NCI-H187 treated with DMSO at 0.1 percent for 48 hours (cell line): ENCODE measurements at places on chromosomes 7 and 10.

DNA sequence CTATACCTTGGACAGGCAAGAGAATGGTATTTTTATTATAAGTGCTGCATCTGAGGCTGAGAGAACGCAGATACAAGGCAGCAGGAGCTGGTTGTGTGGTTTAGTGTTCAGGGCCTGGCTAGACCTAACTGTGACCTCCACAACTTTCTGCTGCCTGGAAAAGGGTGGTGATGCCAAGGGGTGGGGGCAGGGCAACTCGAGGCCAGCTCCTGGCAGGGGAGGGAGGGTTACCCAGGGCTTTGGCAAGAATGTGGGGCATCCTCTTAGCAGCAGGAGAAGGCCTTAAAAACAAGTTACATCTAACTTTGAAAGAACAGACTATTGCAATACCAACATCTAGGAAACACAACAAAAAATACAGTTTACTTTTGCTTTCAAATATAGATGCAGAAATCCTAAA, 13.0 kb downstream of the MXI1 start:
- DNase-seq = no peak

DNA sequence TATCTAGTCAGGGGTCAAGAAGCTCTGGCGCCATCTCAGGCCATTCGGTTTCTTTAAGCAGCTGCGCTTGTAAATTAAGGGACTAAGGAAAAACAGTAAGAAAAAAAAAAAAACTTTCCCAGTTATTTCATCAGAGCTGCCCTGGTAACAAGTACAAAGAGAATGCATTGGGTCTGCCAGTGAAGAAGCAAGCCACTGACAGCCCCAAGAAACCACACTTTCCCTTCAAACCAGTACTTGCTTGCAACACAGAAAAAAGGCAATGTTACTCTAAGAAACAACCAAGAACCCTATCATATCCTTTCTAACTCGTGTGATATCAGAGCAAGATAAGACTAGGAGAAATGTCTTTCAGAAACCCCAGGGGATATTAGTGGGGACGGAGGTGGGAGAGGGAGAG, 40.6 kb upstream of the AOAH start:
- DNase-seq = no peak

- DNase-seq = no peak
Measured at GRCh38 chr7:142460402-142461117, 202.7 kb upstream of the PRSS58 start.

DNA sequence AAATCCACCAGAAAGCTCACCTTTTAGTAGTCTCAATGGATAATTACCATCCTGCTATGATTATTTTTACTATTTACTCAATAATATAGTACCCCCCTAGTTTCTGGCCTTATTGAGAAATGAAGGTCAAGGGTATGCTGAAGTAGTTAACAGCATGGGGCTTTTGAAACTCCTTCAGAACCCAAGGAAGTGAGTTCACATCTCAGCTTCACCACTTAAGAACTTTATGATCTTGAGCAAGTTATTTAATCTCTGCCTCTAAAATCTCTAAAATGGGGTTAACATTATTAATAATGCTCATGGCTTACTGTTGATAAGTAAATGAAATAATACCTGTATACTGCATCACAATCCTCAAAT, 5.8 kb downstream of the MTPN start:
- DNase-seq = no peak

DNA sequence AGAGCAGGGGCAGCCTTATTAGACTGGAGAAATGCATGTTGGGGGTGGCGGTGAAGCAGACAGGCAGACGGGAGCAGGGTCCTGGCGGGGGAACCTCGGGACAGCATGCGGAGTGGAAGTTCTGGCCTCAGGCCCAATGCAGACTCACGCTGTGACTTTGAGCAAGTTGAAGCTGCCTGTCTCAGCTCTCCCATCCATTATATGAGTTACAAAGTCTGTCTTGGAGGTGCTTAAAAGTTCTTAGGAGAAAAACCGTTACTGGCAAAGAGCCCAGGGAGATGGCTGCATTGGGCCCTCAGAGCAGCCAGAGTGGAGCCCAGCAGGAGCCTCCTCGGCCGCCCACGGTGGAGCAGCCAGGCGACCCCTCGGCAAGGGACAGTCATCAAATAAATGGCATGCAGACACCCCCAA, 509.5 kb downstream of the PLXNA4 start:
- no peak for DNase-seq

DNA sequence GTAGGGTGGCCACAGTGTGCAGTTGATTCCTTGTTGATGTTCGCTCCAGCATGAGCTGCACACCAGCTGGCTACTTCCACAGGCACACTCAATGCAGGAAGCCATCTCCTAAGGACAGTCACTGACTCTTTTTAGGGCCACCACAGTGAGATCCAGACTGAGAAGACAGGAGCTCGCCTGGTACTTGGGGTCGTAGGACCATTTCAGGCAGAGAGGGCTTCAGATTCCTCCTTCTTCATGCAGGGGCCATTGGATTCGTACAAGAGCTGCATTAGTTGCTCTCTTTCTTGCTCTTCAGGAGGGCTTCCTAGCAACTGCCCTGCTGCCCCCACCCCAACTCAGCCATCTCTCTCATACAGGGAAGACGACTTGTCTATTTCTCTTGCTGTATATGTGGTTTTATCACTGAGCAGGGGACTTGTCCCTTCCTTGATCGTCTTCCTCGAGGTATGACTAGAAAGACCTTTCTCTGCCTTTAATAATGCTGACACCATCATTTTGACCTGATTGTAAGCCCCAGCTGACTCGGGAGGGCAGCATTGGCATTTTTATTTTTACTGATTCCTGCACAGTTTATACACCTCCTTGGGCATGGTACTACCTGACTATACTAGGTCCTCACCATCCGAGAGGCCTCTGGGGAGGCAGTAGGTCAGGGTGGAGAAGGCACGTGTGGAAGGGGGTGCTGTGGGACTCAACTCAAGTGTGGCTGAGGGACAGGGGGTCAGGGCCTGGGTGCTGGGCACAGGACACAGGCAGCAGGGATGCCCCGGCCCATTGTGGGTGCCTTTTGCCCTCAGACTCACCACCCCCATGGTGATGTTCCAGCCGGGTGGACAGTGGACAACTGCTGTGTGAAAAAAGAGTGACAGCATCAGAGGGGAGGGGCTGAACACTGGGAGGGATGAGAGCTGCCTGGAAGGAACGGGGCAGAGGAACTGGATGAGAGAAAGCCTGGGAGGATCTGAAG, 136.7 kb upstream of the ZNF746 start:
- DNase-seq = no peak

DNA sequence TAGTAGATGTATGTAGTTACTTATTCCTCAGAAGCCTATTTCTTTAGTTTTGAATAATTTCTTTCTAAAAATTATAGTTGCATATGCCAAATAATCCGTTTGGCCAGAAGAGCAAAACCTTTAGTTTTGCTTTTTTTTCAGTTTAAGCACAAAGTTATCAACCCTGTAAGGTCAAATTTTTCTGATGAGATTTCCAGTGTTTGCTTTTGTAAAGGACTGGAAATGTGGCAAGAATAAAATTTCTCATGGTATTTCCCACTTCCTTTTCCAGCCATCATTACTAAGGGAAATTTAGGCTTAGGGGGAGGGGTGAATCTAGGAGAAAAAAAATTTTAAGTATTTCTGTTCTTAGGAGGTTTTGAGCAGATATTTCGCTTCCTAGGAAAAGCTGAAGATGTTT, 7.6 kb downstream of the CALD1 start:
- DNase-seq = no peak

DNA sequence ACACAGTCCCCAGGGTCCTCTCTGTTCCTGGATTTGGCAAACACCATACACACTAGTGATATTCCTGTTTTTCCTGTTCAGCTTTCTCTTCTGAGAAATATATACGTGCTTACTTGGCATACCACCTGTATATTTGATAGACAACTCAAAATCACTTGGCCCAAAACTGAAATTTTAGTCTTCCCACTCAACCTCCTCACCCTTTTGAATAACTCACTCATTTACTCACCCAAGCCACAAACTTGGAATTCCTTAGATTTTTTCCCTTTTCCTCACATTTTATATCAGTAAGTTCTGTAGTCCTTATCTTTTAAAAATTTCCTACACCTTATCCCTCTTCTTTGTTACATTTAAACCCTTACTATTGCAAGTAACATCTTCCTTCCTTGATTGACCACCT, 143.4 kb downstream of the PPP1R3A start:
- no peak for DNase-seq

GRCh38 chr10:112755446-112756234, 194.4 kb upstream of the TCF7L2 start:
- DNase-seq = no peak

- no peak for DNase-seq
Measured at GRCh38 chr10:89524279-89524678, 11.1 kb downstream of the SLC16A12 start.

- no peak for DNase-seq
Measured at GRCh38 chr7:133550145-133550544, 297.3 kb downstream of the EXOC4 start.

DNA sequence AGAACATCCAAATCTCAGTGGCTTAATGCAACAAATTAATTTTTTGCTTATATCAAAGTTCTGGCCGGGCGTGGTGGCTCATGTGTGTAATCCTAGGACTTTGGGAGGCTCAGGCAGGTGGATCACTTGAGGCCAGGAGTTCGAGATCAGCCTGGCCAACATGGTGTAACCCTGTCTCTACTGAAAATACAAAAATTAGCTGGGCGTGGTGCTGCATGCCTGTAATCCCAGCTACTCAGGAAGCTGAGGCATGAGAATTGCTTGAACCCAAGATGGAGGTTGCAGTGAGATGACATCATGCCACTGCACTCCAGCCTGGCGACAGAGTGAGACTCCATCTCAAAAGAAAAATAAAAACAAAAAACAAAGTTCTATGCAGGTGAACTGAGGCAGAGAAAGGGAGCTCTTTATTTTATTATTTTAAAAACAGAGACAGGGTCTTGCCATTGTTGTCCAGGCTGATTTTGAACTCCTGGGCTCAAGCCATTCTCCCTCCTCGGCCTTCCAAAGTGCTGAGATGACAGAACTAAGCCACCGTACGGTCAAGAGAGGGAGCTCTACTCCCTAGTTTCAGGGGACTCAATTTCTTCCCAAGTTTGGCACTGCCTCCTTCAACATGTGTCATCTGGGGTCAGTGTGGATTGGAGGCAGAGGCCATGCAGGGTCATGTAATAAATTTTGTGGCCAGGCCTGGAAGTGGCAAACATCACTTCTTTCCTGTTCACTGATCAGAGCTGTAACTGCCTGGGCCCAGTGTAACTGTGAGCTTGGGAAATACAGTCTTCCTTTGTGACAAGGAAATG, 2.4 kb downstream of the ADCK2 start:
- no peak for DNase-seq
